Stimulated activated CD4-positive, alpha-beta T cell treated with anti-CD3 and anti-CD28 coated beads, Interleukin-1b, Interleukin-23, amount 100 ng/mL, for 1 hour (primary cell): ENCODE measurements at places on chromosomes 1 and 21.

DNA sequence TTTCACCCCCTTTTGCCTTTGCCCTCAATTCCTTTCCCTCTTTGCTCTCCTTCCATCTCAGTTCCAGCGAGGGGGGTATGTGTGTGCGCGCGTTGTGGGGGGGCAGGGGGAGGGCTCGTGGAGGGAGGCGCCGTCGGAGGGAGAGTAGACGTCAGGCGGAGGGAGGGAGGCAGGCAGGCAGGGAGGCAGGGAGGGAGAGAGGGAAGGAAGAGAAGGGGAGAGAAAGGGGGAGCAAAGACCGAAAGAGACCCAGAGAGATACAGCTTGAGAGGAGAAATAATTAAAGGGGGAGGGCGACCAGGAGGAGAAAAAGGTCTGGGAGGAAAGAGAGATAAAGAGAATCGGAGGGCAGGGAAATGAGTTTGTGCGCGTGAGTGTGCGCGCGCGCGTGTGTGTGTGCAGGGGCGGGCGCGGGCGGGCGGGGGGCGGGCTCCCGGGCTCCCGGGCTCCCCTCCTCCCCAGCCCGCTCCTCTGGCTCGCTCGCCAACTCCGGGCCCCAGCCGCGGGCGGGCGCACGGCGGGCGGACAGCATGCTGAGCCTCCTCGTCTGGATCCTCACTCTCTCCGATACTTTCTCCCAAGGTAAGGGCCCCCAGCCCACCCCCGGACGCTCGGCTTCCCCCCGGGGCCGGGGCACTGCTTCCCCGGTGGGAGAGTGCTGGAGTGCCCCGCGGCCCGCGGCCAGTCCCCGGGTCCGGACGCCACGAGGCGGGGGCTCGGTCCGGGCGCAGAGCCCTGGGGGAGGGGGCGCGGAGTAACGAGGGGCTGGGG lies at the start of gene KIRREL1:
Gene KIRREL1 (plus strand): TSS at position 499 of the 771 bp plus-strand sequence. CDS start 32 bp downstream, at position 531.
- no peak for DNase-seq

- DNase-seq = no peak
Observed at GRCh38 chr1:25223471-25223870, 8.8 kb downstream of the SYF2 start.

- DNase-seq = no peak
Observed at GRCh38 chr21:38221594-38221993, 35.2 kb upstream of the KCNJ15 start.

DNA sequence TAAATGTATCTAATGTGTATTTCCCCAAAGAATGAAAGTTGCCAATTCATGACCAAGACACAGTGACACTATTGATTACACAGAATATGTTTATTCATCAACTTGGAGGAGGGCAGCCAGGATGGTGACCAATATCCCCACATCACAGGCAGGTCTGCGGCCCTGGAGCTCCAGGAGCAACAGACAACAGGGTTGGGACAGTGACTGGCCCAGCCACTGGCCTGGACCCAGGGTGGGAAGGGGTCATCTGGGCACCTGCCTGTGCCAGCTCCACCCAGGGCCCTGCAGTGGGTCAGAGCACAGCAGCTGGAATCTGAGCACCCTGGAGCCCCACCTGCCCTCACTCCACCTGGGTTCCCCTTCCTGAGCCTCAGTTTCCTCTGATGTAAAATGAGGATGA lies 466.1 kb downstream of the MATN1 start:
- no peak for DNase-seq

- no peak for DNase-seq
Observed at GRCh38 chr1:175572932-175573868, 170.2 kb downstream of the TNR start.

DNA sequence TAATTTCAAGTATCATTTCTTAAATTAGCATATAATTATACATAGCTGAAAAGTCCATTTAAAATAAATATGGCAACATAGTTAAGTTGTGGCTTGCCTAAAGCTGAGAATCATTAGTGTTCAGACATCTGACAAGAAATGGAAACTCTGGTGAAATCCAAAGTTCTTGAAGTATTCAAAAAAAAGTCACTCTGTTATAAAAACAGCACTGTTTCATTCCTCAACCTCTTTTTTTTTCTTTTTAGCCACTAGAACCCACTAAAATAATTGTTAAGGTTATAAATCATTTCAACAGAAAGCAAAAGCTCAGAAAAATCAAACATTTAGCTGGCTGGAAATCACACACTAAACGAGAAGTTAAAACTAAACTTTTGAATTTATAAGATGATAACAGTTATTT lies 476.7 kb downstream of the LTN1 start:
- no peak for DNase-seq

GRCh38 chr1:46011121-46011695 lies 121.2 kb downstream of the PIK3R3 start:
- DNase-seq = no peak

GRCh38 chr1:190599670-190600069 lies 122.0 kb upstream of the BRINP3 start:
- DNase-seq = no peak

- DNase-seq = no peak
Observed at GRCh38 chr1:203130358-203130985, 2.9 kb downstream of the ADORA1 start.

DNA sequence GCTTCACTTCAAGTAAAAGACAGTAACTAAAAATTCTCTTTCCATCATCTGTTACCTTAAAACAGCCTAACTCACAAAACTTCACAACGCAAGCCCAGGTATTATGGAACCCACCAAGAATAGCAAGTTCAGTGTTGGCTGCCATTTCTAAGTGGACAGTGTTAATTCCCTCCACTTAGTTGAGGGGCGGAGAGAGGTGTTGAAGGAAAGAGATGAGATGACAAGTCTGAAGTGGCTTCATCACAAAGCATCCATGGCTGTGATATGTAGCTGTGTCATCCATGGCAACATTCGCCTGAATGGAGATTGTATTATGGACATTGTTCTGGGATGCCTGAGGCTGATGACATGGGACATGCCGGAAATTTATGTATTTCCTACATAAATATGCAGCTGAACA lies 101.8 kb downstream of the SIM2 start:
- no peak for DNase-seq

DNA sequence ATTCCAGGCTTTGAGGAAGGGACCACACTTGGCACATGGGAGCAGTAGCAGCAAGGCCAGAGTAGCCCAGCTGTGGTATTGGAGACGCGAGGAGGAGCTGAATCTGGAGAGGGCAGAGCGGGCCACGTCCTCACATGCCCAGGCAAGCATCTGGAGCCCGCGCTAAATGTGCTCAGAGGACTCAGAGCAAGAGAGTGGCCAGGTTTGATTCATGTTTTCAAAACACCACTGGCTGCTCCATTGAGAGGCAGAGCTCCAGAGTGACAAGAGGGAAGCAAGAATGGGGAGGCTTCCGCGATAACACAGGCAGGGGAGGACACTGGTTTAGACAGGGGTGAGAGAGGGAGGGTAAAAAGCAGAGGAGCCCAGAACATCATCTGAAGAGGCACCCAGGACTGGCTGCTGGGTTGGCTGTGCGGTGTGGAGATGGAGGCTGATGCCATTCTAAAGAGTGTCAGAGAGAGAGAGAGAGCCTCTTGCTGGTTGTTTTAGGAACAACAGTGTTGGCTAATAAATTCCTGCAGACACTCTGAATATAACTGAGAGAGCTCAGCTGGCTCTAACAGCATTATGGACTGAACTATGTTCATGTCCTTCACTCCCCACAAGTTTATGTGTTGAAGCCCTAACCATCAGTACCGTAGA lies 32.3 kb downstream of the RCAN1 start:
- no peak for DNase-seq

GRCh38 chr21:36859744-36860501 lies 106.5 kb downstream of the HLCS start:
- DNase-seq = no peak

- DNase-seq = no peak
Observed at GRCh38 chr1:46183926-46184557, 7.8 kb upstream of the P3R3URF start.

DNA sequence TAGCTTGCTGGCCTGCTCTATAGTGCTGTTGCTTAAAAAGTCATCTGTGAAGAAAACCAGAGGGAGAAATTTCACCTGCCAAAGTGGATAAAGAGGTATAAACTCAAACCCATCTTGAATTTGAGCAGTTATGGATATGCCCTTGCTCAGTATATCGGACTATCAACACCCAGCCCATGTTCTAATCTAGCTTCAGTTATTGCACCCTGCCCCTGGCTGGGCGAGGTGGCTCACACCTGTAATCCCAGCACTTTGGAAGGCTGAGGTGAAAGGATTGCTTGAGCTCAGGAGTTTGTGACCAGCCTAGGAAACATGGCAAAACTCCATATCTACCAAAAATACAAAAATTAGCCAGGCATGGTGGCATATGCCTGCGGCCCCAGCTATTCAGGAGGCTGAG lies 13.3 kb downstream of the LIX1L start:
- DNase-seq = no peak

DNA sequence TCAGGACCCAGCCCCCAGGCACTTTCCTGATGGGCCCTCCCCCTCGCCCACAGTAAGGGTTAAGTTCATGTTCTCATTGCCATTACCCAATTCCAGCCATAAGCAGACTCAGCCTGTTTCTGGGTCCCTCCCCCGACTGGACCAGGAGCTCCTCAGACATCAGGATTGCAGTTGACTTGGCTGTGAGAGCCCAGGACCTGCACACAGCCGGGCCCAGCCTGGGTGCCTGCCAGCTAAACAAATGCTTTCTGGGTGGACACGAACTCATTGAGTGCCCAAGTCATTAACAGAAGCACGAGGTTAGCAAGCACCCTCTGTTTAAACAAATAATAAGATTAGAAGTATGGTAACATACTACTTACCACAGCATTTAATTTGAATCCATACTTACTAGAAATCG lies 147.9 kb upstream of the POU3F1 start:
- DNase-seq = no peak

DNA sequence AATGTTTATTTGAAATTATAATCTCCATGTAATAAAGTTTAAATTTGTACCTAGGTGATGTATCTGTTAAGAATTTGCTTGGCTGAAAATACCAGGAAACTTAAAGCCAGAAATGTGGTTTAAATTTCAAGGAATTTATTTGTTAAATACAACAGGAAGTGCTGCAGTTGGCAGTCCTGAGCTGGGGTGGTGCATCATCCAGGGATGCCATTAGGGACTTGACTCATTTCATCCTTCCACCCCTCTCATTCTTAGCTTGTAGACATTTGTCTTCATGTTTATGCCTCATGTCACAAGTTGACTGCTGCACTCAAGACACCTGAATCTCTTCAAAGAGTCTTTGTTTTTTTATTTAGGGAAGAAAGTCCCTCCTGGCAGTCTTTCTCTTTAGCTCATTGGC lies 175.9 kb downstream of the LHX8 start:
- DNase-seq = no peak

DNA sequence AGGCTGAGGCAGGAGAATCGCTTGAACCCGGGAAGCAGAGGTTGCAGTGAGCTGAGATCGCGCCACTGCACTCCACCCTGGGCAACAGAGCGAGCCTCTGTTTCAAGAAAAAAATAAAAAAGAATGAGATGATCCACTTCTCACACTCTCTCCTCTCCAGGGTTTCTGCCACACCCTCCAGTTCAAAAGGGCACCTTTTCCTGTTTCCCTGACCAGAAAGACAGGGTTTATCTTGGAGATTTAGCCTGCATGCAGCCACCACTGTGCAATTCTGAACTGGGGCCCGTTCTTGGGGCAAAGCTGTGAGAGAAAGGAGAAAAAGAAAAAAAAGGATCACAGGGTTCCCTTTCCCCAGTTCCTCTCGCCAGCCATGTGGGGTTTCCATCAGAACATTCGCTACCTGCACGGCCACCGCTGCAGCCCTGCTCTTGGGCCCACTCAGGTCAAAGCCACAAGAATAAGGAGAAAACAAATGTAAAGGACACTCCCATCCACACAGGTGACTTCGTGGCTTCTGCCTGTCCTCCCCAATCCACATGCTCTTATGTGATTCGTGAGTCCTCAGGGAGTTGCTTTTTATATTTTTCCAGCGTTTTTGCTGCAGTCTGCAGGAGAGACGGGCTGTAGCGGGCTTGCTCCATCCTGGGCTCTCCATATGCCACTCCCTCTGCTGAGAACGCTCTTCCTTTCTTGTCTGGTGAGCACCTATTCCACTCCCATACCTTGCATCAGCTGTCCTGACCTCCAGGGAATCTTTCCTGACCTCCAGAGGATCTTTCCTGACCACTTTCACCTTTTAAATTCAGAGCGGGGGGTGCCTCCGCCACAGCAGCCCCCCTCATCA lies 26.4 kb downstream of the GNG4 start:
- DNase-seq = no peak
